Stimulated activated CD4-positive, alpha-beta T cell treated with anti-CD3 and anti-CD28 coated beads, Interleukin-1b, Interleukin-23, amount 100 ng/mL, for 48 hours (primary cell): ENCODE measurements at places on chromosomes 1 and 21.

GRCh38 chr1:23066075-23066474, 46.8 kb downstream of the KDM1A start:
- DNase-seq: no peak

GRCh38 chr1:206933333-206933945, 11.7 kb upstream of the FCMR start:
- peak; percentile 64 for DNase-seq

- no peak for DNase-seq
Observed at GRCh38 chr1:3531928-3532327, 77.5 kb downstream of the ARHGEF16 start.

DNA sequence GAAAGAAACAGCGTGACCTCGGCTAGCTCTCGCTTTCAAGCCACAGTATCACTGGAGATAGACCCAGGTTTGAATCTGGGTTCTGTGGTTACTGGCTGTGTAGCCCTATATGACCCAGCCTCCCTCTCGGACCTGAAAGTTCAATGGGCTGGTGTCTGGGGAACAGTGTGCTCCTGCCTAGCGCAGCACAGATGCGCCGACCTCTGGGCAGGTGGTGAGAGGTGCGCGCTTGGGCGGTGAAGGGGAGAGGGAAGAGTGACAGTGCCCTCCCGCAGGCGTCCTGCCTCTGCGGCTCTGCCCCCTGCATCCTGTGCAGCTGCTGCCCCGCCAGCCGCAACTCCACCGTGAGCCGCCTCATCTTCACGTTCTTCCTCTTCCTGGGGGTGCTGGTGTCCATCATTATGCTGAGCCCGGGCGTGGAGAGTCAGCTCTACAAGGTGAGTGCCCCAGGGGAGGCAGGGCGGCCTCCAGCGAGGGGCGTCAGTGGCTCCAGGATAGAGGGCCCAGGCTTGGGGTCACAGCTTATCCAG, 10.5 kb downstream of the SERINC2 start:
- no peak for DNase-seq

GRCh38 chr1:30895382-30895943, 13.1 kb downstream of the SDC3 start:
- DNase-seq: no peak

DNA sequence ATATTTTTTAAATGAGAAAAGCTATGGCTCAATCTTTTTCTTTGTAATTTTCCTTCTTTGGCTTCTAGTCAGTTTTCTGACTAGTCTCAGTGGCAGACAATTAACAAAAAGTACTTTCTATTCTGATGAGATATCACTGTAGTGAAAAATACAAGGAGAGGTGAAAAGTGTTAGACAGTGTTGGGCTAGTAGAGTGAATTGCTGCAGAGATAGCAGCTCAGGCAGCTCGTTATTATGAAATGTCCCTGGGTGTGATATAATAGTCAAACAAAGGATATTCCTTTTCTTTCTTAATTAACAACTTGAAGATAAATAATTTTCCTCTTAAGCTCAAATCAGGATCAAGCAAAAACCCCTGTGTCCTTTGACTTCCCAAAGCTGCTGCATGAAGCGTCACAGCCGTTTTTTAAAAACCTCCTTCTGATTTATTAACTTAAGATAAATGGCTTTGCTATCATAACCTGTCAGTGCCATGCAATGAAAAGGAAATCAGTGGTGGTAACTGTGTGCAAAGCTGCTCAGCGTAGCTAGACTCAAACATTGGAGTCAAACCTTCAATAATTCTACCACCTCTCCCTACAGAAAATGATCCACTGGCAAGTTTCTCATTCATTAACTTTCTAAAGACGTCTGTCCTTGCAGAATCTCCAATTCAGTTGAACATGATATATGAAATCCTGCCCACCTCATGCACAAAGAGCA, 646.6 kb upstream of the PTBP2 start:
- DNase-seq: no peak

- no peak for DNase-seq
Observed at GRCh38 chr1:231938711-231939110, 312.1 kb downstream of the DISC1 start.

GRCh38 chr1:93990010-93990409, 80.8 kb upstream of the GCLM start:
- no peak for DNase-seq

GRCh38 chr21:28193189-28193588, 799.5 kb downstream of the LTN1 start:
- no peak for DNase-seq

GRCh38 chr1:14341147-14341546, 257.3 kb upstream of the KAZN start:
- no peak for DNase-seq

DNA sequence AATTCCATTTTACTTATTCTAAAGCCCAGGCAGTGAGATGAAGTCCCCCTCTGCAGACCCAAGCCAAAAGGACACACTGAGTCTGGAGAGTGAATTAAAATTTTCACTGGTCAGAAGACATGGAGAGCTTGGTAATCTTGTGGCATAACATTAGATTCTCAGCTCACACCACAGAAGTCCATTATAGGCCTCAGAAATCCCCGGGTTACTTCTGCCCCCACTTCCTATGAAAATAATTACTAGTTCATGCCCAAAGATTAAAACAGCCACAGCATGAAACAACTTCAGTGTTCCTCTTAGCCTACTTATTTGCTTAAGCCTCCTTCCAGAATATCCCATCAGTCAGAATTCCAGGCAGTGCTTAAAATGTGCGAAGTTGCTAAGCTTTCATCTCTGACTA, 123.3 kb downstream of the ZC3H11B start:
- DNase-seq: no peak

GRCh38 chr1:219149009-219149577, 24.6 kb upstream of the LYPLAL1 start:
- DNase-seq: no peak

DNA sequence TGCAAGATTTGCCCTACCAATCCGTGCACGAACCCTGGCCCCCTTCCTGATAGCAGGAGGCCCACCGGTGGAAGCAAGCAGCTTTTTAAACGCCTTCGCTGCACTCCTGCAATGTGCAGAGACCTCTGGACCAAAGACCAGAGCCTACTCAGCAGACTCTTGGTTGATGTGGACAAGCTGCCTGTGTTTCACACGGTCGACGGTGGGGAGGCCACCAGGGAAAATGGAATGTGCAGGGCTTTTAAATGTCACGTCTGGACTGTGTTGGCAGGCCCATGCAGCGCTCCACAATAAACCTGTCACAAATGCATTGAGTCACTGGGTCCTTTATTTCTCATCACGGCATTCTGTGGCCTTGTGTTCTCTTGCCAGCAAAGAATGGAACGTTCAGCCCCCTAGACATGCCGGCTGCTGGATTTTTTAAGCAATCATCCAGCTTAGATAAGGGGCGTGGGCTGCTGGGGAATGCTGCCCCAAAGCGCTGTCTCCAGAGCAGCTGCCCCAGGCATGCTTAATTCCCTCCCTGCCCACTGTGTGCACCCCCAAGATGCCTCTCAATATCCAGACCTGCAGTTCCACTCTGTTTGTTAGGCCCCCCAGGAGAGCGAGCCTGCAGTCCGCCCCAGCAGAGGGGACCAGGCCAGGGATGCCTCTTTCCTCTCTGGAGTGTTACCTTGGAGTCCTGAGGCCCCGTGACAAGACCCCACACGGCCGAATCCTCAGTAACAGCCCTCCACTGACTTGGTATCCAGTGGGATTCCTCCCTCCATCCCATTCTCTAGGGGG, 71.3 kb downstream of the ATP5PO start:
- DNase-seq: no peak

- DNase-seq: no peak
Observed at GRCh38 chr1:113904293-113904673, 316 bp downstream of the AP4B1 start.

DNA sequence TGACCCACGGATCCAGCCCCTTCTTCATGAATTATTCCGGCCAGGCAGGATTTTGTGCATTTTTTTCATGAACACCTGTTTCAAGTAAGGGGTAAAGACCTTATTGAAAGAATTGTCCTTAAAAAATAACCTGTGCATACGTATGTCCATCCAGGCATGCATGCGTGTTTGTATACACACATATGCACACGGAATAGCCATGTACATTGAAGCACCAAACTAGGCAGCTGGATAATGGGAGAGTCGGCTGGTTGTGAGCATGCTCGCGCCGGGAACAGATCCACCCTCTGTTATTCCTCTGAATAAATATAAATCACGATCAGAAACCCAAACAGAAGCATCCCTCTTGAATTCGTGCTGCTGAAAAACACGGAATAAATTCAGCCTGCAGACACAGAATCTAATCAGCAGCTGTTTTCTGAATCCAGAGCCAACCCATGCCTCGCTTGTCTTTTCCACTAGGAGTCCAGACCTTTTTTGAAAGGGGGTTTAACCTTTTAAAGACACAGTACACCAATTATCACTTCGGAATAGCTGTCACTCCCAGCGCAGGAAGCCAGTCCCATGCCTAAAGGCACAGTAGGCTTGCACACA, at the start of gene HIVEP3:
Gene HIVEP3, minus strand, starts transcription at position 473 of the 594 bp plus-strand sequence.
- no peak for DNase-seq

DNA sequence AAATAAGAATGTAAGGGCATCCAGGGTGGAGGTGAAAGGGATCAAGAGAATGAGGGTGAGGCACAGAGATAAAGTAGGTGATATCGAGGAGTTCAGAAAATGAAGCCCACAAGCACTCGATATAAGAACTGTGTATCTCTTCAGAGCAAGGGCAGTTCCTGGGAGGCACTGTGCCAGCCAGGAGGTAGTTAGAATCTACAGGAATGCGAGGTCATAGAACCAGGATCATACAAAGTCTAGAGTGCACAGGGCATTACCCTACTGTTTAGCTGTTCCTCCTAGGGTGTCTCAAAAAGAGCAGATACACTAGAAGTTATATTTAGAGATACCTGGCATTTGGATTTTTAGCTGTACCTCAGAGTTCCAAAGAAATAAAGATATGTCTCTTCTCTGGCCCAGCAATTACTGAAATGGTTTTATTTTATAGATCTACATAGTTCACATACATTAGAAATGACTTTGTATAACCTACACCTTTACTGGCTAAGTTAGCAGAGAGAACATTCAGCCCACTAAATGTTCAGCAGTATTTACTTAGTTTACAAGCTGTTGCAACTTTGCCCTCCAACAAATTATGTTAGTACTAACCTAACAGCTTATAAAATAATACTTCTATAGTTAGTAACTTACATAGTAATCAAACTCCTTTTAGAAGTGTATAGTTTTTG, 1.6 kb downstream of the OVAAL start:
- DNase-seq: no peak

GRCh38 chr1:36055706-36056105, 28.2 kb upstream of the TEKT2 start:
- DNase-seq: no peak

DNA sequence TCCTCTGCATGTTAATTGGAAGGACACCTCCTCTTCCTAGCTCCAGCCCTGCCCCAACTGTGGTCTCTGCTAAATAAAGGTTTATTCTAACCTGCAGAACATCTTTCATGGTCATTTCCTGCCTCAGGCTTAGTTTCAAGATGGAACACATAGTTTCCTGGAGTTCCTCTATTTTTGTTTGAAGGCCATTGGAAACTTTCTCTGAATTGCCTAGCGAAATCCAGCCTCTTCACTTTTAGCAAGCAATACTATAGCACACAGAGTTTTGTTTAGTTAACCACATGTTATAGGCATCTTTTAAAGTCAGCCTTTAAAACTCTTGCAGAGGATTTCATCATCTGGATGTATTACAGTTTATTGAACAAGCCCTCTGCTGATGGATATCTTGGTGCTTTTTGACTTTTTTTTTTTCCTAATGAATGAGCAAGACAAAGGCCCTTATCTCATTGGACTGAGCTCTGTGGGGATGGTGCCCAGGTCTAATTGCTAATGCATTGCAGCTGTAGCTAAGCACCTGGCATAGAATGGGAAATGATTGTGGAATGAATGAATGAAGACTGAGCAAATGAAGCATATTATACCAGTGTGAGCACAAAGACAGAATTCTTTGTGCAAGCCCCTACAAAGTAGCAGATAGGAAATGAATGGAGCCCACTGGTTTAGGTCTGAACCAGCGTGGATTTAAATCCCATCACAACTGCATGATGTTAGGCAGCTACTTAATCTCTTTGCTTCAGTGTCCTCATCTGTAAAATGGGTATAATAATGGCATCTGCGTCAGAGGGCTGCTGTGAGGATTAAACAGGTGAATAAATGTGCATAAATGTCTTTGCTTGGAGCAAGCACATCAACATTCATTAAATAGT, 641 bp upstream of the CFAP107 start:
- no peak for DNase-seq

GRCh38 chr1:151475175-151475574, 15.9 kb upstream of the POGZ start:
- DNase-seq: peak; percentile 62

DNA sequence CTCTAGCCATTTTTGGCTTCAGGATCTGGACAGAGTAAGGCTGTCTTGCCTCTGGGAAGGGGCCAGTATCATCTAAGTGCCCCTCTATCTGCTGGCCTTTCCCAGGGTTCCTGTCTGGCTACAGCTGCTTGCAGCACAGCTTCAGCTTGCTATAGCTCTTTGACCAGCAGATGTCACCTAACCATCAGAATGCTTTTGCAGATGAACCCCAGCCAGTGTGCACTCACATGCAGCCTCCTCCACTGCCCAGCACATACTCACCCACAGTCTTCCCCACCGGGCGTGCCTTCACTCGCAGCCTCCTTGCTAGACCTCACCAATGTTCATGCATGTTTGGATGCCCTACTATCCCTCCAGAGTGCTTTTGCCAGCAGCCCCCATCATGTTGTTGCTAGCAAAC, 769.0 kb downstream of the BRINP3 start:
- DNase-seq: no peak

DNA sequence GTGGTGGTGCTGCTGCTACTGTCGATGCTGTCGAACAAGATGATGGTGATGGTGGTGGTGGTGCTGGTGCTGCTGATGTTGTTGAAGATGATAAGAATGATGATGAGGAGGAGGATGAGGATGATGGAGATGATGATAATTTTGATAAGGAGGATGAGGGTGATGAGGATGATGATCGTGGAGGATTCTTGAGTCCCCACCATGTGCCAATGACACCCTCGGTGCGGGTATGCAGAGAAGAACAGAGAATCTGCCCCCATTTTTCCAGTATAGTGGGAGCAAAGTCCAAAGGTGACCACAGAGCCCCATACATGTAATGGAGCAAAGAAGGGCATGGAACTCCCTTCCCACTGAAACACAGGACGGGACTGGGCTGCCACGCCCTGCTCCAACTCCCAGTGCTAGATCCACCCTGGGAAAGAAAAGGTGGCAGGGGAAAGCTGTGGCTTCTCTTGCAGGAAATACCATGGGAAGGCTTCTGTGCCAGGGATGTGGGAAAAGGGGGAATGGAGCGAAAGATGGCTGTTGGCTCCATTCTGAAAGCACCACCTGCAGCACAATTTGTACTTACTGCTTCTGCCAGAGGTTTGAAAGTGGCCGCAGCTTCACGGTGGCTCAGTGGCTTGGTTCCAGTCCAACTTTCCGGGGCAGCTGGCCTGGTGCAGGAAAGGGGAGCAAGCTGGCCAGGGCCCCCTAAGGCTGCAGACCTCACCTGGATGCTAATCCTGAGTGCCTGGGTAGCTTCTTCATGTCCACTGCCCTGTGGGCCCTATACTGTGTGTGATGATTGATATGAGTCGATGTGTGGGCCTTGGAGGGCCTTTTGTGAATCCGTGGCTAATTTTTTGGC, 387.2 kb upstream of the VAMP3 start:
- no peak for DNase-seq
